ENCODE measurements at places on chromosomes 5 and 9. TPM values are rescaled to one million over a fixed set of nuclear protein-coding genes. Genes with fewer than 3 reads are reported as not detected.

DNA sequence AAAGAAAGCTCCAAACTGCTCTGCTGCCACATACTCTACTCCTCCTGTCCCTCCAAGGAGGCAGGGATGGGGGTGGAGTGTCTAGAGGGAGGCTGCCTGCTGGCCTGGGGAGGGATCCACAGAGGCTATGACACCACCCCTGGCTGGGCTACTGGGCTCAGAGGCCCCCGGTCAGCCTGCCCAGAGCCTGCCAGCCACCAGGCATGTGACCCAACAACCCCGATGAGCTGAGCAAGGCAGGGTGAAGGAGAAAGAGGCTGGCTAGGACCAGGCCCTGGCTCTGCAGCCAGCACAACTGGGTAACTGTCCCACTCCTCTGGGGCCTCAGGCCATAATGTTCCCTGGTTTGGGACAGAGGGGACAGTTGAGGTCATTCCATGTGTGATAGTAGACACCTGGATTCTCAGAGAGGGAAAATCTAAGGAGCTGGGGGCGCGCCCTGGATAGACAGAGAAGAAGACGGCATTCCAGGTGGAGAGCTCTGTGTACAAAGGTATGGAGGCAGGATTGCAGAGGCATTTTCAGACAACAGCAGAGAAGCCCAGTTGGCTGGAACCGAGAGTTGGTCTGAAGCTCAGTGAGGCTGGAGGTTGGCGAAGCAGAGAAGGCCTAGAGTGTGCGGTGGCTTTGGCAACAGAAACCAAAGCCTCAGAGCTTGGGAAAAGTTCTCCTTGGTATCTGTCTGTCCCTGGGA is 33.8 kb upstream of the IL17B start:
- no peak for DNase-seq

DNA sequence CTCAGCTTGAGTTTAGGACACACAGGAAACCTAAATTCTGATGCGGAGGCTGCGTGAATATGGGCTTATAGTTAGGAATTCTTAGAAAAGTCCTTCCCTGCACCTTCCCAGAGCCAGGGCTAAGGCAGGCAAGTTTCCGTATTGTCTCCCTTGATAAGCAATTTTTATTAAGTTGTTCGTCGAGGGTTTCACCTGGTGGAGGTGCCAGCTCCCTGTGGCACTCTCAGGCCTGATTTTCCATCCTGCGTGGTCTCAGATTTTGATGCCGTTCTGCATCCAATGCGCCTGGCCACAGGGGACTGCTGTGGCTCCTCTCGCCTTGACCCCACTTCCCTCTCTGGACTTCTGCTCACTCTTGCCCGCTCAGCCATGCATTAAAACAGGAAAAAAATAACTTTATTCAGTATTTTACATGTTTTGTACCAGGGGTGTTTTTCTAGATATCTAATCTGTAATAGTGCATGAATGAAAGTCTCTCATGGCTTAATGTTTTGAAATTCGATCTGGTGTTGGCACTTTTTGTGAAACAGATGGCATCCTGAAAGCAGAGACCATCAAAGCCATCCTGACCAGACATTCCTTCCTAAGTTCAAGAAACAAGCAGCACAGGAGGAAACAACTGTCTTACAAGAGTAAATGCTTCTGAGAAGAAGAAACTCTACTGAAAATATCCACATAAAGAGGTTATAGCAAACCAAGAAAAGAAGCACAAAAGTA is 50.7 kb downstream of the TRIP13 start:
- DNase-seq = no peak

DNA sequence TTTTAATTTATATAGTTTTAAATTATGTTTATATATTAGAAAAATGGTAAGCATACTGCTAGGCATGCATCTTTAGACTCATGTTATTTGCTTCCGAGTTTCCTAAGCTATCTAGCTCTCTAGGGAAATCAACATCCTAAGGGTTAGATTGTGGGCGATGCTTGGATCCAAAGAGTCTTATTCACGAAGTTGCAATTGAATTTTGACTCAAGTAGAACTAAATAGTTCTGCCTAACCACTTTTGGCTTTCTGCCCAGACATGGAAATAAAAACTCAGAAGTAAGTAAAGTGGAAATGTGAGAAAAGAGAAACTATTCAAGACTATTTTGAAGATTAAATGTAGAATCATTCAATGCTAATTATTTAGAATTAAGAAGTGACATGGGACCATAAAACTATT is 440.4 kb downstream of the CDH18 start:
- DNase-seq = no peak

- DNase-seq = peak; percentile 93
Measured at GRCh38 chr9:134135343-134136117, at the start of gene WDR5. Gene WDR5, plus strand, starts transcription at chr9:134136082. Its CDS starts 3,796 bp downstream, at chr9:134139878.

- no peak for DNase-seq
Measured at GRCh38 chr9:127493592-127494303, 42.4 kb downstream of the LRSAM1 start.

GRCh38 chr5:56802205-56802604 is 13.1 kb upstream of the MAP3K1 start:
- DNase-seq = no peak

DNA sequence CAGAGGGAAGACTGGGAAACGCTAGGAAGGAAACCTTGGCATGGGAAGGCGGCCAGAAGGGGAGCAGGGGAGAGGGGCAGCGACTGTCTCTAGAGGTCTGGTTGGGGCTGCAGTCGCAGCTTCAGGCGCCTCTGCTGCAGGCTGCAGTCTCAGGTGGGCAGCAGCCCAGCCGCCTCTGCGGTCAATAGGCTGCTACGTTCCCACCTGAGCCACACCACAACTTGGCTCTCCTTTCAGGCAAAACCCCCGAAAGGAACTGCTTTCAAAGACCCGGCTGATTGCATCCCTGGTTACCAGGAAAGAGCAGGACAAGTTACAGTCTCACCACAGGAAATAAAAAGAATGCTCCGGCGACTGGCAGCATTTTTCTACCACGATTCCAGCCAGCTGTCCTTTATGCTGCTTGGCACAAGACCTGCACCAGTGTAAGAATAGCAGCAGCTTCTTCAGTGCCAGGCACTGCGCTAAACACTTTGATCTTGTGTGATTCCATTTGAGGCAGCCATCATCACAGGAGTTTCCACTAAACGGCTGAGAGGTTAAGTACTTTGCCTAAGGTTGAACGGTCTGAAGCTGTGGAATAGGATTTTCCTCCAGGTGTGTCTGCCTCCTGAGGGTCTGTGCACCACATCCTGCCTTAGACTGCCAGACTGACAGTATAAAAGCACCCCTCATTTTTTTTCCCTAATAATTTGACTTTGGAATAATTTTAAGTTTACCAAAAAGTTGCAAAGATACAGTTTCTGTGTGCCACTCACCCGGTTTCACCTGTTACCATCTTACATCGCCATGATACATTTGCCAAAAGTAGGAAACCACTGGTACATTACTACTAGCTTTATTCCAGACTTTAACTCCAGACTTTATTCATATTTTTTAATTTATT is 7.5 kb downstream of the RPS14 start:
- DNase-seq = no peak

DNA sequence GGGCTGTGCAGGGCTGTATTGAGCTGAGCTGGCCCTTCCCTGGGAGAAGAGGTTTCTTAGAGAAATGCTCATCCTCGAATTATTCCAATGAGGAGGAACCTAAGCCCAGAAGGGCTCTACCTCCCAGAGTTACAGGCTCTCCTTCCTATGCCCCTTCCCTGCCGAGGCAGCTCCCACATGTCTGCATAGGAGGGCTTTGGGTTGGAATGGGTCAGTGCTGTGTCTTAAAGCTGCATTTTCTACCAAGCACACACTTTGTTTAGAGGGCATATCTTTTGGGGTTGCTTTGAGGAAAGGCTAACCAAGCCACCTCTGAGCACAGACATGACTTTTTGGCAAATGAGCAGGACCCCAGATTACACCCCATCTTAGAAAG is 9.1 kb downstream of the NEK6 start:
- no peak for DNase-seq

GRCh38 chr9:489198-490197 is 274.8 kb downstream of the DOCK8 start:
- DNase-seq = no peak

DNA sequence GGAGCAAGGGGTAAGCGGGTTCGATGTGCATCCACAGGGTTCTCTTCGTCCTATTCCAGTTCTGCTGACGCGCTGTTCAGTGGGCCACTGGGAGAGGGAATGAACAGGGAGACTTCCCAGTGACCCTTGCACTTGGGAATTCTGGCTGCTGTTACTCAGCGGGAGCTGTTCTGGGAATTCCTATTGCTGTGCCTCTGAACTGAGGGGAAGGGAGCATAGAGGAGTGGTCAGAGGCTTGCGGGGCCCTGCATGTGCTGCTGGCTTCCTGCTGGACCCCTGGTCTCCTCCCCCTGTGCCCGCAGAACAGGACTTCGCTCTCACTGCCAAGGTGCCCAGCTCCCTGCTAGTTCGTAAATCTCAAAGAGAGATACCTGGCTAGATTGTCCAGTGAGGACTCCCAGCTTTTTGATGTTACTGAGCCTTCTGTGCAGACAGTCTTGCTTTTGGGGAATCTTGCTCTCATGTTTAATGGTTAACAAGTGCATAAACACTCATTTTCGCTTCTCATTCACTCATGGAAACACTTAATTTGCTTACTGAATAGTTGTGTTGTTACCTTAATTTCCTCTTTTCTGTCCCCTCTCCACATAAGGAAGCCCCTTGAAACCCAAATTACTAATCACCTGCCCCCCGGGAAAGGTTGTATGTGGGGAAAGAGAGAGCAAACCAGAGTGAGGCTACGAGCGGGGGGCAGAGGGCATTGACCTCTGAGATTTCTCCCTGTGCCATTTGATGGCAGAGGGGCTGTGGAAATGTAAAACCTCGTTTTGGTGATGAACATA is 5.9 kb downstream of the TRIO start:
- DNase-seq = no peak

DNA sequence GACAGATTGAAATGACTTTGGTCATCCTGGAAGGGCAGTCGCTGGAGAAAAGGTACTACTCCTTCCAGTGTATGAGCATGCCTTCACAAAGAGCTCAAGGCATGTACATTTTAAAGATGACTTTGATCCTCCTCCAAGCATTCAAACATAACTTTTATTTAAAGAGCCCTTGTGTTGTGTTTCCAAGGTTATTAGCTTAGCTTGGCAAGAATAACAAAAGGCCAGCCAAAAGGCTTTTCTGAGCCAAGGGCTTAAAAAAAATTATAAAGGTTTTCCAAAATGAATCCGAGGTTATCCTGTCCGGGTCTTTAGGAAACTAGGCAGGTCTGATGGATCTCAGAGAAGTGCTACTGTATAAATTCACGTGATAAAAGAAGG is 71.0 kb upstream of the PLPP6 start:
- DNase-seq = no peak

The SGCD gene
- total RNA-seq = 5.9 TPM

The PCDHGB4 gene
- total RNA-seq = 16.1 TPM

The WDR31 gene
- 5.1 TPM for total RNA-seq
